ENCODE measurements at places on chromosomes 6 and 20.

DNA sequence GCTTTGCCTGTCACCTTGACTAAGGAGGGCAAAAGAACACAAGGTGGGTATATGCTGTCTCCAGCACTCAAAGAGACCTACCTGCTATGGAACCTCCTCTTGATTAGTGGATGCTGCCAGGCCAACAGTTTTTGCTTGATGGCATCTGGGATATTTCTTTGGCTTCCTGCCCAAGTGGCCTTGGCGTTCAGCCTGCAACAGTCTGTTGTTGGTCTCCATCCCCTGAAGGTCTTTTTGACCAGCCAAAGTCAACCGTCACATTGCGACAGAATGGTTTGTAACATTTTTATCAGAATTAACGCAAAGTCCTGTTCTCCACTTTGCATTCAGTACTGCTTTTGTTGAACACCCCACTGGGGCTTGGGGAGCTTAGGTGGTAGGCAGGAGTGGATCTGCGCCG lies 37.1 kb downstream of the SERPINB1 start:
- DNase-seq, result no peak

GRCh38 chr20:43895235-43895634 lies 19.4 kb upstream of the TOX2 start:
- DNase-seq, result no peak

GRCh38 chr6:81820422-81820821 lies 67.9 kb upstream of the TENT5A start:
- no peak for DNase-seq

GRCh38 chr20:17227669-17228623 lies 1.1 kb downstream of the PCSK2 start:
- DNase-seq, result no peak

DNA sequence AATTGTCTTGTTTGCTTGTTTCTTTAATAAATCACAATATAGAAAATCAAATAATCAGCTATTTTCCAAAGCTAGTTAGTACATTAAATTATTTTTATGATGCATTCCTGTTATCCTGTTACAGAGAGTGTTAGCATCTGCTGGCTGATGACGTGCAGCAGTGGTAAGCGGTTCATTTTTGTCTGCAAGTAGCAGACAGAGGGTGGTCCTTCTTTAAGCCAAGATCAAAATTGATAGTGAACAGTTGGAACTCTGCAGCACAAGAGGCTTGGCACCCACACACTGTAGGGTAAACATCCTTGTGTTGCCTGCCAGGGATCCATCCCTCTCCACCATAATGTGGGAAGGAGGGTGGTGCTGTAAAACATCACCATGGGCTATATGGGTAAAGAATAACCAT lies 158.3 kb downstream of the FRK start:
- DNase-seq, result no peak

DNA sequence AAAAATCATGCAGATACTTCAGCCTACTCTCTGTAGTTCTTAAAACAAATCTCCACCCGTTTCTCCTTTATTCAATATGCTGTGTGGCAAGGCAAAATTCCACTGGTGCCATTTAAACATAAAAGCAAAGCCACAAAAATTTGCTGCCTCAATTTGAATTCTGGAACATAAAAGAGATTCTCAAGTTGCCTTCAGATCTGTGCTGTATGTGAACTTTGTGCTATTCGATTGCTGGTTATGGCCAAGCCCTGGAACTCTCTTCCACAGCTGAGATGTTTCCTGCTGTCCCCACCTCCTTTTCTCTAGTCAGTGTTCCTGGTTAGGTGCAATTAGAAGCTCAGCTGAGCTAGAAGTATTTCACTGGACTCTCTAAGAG lies 395.3 kb upstream of the BTBD3 start:
- no peak for DNase-seq

DNA sequence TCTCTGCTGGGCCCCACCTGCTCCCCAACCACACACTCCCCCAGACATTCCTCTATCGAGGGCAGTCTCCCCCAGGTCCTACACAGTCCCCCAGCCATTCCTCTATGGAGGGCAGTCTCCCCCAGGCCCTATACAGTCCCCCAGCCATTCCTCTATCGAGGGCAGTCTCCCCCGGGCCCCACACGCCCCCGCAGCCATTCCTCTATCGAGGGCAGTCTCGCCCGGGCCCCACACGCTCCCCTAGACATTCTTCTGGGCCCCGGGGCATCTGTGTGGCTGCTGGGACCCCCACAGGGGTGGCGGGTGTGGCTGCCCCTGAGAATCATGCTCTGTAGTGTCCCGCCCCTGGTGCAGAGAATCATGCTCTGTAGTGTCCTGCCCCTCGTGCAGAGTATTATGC lies 43.6 kb upstream of the BHLHE23 start:
- no peak for DNase-seq

- no peak for DNase-seq
These were observed 42.6 kb downstream of the DLL1 start for GRCh38 chr6:170248111-170248805.

- no peak for DNase-seq
These were observed 10.5 kb downstream of the STMN3 start for GRCh38 chr20:63642527-63643247.

DNA sequence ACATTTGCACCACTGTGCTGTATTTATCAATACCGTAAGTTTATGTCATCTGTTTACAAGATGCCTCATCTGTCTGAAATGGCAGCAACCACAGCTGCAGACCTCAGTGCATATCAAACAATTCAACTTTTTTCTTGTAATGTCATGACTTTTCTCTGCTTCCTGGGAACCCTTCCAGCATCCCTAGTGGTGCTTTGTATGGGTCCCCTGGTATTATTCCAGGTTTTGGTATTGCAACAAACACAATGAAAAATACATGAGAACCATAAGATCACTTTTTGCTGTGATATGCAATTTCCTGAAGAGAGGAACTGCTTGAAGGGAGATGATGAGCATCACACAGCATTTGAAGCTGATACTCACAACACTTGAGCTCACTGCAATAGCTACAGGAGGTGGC lies 12.0 kb upstream of the TXNDC5 start:
- DNase-seq, result no peak

DNA sequence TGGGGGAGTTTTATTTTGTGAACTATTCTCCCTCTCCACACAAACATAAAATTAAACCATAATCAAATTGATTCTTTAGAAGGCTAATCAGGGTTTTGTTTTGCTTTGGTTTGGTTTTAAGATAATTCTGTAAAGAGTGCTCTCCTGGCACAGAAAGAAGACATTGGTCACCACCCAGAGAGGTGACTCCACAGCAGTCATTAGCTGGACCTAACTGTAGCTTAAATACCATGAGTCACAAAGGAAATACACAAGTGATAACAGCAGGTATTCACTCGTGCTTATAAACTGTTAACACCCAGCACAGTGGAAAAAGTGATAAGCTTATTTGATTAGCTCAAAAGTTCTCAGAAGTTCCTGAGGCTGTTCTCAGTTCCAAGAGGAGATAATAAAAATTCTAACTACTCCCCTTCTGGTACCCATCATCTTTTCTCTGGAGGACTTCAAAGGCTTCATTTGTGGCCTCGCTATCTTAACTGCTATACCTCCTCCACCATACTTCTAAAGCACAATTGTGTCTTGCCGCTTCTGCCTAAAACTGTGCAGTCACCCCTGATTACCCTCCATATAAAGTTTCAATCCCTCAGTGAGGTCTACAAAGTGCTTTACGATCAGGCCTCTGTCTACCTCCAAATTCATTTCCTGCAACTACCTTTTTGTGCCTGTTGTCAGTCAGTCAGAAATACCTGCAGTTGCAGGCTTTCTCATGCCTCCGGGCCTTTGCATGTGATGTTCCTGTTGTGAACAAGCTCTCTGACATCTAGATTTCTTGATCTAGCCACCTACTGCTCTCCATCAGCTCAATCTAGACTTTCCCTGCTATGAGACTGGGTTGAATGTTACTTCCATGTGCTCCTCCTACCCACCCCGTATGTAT lies 201.1 kb downstream of the SAMD5 start:
- no peak for DNase-seq

DNA sequence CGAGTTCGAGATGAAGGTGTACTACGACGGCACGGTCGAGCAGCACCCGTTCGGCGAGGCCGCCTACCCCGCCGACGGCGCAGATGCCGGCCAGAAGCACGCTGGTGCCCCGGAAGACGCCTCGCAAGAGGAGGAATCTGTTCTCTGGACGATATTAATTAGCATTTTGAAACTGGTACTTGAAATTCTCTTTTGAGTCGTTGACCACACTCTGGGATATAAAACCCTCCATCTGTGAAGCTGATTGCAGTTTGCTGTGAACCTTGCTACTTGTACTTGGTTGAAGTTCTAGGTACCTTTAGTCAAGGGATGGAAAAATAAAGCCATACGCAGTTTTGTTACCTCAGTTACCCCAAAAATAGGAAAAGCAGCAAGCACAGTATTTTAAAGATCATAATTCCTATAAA lies 917 bp downstream of the C6orf120 start:
- no peak for DNase-seq
